Omental fat pad (tissue), 4 donors: ENCODE measurements at places on chromosomes 3 and 15. TPM values are rescaled to one million over a fixed set of nuclear protein-coding genes. Genes with fewer than 3 reads are reported as not detected.

DNA sequence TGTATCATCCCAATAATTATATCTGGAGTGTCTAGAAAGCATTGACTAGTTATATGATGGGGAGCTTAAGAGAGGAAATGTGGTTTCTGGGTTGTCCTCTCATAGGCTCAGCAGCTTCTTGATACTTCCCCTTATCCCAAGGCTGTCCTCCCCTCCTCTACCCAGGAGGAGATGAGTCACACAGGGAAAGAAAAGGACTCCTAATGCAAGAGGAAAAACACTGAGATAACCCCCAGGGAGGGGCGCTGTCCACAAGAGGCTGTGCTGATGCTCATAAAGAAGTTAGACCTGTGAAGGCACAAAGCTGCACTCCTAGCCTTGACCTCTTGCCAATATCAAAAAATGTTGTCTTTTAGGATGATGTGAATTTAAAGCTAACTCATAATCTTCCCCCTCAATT lies 28.8 kb upstream of the GYG1 start:
- DNase-seq = no peak

DNA sequence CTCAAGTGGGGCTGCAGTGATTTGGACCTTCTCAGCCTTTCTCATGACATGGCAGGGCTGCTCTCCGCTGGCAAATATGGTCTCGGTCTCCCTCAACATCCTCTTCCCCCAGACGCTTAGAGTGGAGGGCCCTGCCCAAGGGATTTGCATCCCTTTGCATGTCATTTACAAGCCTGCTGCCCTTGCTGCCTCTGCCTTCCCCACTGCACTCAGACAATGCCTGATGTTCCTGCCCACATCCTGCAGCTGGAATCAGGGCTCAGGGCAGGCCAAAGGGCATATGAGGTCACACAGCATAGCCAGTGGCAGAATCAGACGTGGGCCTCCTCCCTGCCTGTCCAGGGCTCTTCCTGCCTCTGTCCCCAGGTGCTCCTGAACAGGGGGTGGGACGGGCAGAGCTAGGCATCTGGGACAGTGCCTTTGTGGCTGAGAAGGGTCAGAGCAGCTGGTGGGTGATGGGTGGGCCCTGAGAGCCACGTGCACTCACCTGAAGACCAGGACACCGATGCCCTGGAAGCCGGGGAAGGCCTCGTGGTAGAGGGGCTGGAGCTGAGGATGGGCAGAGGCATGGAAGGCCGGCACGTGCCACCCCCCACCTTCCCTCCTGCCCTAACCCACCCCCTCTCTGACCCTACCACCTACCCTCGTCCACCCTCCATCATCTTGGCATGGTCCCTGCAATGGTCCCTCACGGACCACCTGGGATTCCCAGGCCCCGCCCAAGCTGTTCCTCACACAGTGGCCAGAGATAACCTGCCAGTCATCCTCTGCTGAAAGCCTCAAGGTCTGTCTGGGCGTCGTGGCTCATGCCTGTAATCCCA lies 27.4 kb upstream of the GOLGA6C start:
- no peak for DNase-seq

DNA sequence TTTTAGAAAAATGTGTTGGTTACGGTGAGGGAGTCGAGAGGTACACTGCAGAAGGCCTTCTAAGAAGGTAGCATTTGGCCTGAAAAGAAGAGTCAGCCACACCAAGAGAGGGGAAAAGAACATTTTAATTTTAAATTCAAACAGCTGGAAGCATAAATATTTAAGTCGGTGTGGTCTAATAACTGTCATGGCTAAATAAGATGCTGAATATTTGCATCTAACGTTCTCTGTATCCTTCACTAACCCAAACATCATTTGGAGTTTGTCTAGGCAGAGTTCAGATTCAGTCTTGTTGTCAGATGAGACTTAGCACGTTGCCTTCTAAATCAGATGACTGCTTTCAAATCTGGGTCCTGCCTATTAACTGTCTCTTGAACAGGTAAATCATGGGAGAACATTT lies 583.3 kb downstream of the DIPK2A start:
- DNase-seq = no peak

DNA sequence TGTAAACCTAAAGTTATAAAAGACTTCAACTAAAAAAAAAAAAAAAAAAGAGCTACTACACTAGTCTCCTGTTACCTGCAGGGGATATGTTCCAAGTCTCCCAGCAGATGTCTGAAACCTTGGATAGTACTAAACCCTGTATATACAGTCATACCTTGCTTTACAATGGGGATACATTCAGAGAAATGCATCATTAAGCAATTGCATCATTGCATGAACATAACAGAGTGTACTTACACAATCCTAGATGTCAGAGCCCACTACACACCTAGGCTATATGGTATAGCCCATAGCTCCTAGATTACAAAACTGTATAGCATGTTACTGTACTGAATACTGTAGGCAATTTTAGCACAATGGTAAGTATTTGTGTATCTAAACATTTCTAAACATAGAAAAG lies 119.1 kb downstream of the GMPS start:
- DNase-seq = no peak

- DNase-seq = no peak
These were observed 3.3 kb downstream of the CYP19A1 start for GRCh38 chr15:51335087-51335486.

- DNase-seq = no peak
These were observed 4.8 kb downstream of the GASK1A start for GRCh38 chr3:42983927-42984326.

DNA sequence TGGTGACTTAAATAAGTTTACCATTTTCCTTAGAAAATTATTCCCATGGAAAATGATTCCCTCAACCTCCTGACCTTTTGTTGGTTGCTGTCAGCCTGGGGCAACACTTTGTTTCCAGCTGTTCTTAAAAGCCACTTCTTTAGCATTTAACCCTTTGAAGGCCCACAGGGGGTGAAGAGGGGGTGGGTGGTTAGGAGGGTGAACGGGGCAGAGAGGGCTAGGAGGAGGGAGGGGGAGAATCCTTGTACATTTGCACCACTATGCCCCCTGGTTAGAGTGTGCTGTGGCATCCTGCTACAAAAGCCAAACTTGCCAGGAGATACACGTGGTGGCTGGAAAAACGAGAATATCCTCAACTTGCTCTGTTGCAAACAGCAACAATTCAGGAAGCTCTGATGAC lies 273.2 kb upstream of the RGMA start:
- DNase-seq = no peak

- DNase-seq = no peak
These were observed 38.4 kb upstream of the TERB2 start for GRCh38 chr15:44918136-44918535.

DNA sequence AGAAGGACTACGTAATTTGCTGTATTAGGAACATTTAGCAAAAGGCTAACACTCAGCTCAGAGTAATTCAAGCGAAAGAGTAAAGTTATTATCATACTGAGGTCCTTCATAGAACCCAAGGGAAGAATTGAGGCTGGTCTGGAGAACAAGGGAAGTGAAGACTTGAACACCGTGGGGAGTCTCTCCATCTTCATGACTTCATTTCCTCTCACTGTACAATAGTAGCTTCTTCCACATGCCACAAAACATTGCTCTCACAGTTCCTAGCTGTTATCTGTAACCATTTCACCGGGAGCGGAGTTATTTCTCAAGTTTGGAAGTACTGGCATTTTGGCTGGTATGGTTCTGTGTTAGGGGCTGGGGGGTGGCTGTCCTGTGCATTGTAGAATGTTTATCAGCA lies 69.7 kb downstream of the MAGI1 start:
- no peak for DNase-seq

- no peak for DNase-seq
These were observed 31.7 kb downstream of the UQCC5 start for GRCh38 chr3:52568069-52568468.

- no peak for DNase-seq
These were observed 5.6 kb downstream of the SERPINI1 start for GRCh38 chr3:167740961-167741587.

DNA sequence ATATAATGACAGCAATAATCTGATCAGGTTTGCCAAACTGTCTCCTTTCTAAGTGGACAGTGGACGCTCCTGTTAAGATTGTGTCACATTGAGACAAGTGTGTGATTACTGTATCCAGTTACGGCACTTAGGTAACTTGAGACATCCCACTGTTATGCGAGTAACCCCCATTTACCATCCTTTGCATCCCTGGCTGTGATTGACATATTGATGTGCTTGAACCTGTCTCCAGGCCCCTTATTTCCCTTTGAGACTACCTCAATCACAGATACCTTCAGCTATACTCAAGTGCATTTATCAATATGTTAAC lies 785.2 kb downstream of the NR2F2 start:
- no peak for DNase-seq

DNA sequence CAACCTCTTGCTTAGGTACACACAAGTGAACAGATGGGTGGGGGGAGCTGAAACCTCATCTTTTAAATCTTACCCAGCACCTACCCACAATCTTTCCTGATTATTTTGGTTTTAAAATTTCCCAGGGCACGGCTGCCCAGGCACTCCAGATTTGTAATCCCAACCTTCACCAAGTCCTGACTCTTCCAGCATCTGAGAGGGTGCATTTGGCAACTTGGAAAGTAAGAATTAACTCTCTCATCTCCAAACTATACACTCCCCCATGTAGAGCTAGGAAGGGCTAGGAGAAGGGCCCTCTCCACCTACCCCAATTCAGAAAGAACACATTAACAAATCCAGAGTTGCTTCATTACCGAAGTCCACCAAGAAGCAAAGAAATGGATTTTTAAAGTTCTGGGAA lies 41.7 kb upstream of the PRICKLE2 start:
- no peak for DNase-seq

DNA sequence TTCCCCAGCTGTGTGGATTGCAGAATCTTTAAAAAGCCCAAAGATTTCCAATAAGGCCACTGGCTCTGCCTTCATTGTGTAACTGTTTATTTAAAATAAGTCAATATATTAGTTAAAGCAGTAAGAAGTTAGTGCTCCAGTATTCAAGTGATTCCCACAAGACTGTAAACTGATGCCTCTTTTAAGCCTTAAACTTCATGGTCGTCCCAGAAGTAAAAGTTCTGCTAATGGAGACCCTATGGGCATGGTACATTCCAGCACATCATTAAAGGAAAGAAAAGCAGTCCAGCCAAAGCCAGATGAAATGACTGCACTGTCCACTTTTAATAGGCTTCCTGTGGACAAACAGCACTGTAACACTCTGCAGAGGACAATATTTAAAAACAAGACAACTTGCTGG lies 512.6 kb downstream of the MECOM start:
- DNase-seq = no peak

DUOXA2 gene
- total RNA-seq = not detected

EFCC1 gene
- 1.2 TPM for total RNA-seq

SNURF gene
- total RNA-seq = 1.2 TPM

UROC1 gene
- total RNA-seq = not detected

C3orf62 gene
- 3.5 TPM for total RNA-seq

SLC38A3 gene
- total RNA-seq = 0.84 TPM

CYP1A2 gene
- total RNA-seq = not detected
